Bronchus fibroblast of lung (primary cell): ENCODE measurements at places on chromosomes 13 and 19. TPM values are rescaled to one million over a fixed set of nuclear protein-coding genes. Genes with fewer than 3 reads are reported as not detected.

NLRP4 gene
- not detected in 2 replicates for total RNA-seq

TYROBP gene
- total RNA-seq: not detected in 2 replicates

FCAR gene
- not detected in 2 replicates for total RNA-seq

KLK13 gene
- total RNA-seq: not detected in 2 replicates

GZMM gene
- total RNA-seq: 0.30 TPM in 1 of 2 replicates, not detected in the other

TEX29 gene
- not detected in 2 replicates for total RNA-seq

MYCBP2 gene
- total RNA-seq: 19.5 and 21.4 TPM in 2 replicates

NCAN gene
- not detected in 2 replicates for total RNA-seq

STOML3 gene
- total RNA-seq: not detected in 2 replicates

ZNF441 gene
- total RNA-seq: 2.1 and 3.2 TPM in 2 replicates

LGALS16 gene
- not detected in 2 replicates for total RNA-seq

MZT1 gene
- 15.3 and 22.5 TPM in 2 replicates for total RNA-seq

NCR1 gene
- not detected in 2 replicates for total RNA-seq

ZNF557 gene
- total RNA-seq: 4.2 and 4.7 TPM in 2 replicates

LRP3 gene
- 21.4 and 22.2 TPM in 2 replicates for total RNA-seq

KIR2DL4 gene
- not detected in 2 replicates for total RNA-seq

ICAM3 gene
- total RNA-seq: 6.9 and 9.8 TPM in 2 replicates

PSG1 gene
- not detected in 2 replicates for total RNA-seq

LPAR6 gene
- 2.7 and 4.5 TPM in 2 replicates for total RNA-seq

DHDH gene
- not detected in 2 replicates for total RNA-seq

ACTN4 gene
- 333 and 342 TPM in 2 replicates for total RNA-seq

CCDC97 gene
- total RNA-seq: 10.0 and 10.6 TPM in 2 replicates

ZNF132 gene
- 2.1 and 3.0 TPM in 2 replicates for total RNA-seq

SIGLEC8 gene
- not detected in 2 replicates for total RNA-seq

SPTBN4 gene
- total RNA-seq: 0.34 and 1.5 TPM in 2 replicates

CYP2S1 gene
- 1.3 and 4.5 TPM in 2 replicates for total RNA-seq

TMEM59L gene
- total RNA-seq: under 0.01 TPM in 1 of 2 replicates, not detected in the other

LILRA6 gene
- not detected in 2 replicates for total RNA-seq

SULT2A1 gene
- not detected in 2 replicates for total RNA-seq

MUC16 gene
- total RNA-seq: not detected in 2 replicates

TEX101 gene
- total RNA-seq: not detected in 2 replicates
